ENCODE measurements at places on chromosomes 1 and 21.

GRCh38 chr1:153639280-153639679 lies 5.4 kb downstream of the CHTOP start:
- no peak for DNase-seq

- no peak for DNase-seq
Observed at GRCh38 chr1:239815074-239815473, 276.6 kb upstream of the FMN2 start.

DNA sequence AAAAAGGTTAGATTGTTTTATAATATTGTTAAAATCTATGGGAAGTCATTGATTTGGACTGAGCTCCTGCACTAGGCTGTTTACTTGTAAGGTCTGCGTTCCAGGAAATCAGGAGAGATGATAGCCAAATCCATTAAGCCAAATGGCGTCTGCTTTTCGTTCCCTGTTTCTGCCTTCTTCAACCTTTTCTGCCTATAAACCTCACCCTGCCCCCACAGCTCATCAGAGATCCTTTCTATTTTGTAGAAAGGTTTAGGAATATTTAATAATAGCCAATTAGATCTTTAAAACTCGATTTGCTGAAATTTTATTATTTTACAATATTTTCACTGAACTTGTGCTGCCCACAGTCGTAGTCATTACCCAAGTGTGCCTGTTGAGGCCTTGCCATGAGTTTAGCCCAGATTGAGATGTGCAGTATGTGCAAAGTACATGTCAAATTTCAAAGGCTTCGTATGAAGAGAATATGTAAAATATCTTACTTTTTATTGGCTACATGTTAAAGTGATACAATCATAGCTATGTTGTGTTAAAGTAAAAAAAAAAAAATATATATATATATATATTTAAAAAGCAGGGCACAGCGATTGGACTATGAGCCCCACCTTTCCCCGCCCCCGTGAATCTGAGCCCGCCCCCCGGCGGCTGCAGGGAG lies 444 bp upstream of the IARS2 start:
- DNase-seq = no peak

DNA sequence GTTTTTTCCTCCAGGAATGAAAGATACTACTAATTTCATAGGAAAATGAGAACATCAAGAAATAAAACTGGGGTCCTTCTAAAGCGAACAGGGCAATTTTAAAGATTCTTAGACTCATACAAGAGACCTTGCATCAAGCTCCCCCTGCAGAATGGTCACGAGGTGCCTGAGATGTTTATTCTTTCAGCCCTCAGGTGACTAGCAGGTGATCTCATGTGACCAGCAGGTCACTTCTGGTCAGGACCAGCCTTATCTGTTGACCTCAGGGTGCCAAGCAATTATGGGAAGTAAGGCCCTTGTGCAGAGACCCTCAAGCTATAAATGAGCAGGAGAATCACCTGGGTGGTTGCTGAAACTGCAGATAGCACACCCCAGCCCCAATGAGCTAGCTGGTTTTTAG lies 20.6 kb upstream of the TMEM51 start:
- DNase-seq = no peak

- no peak for DNase-seq
Observed at GRCh38 chr1:192927496-192927895, 118.7 kb downstream of the RGS2 start.

GRCh38 chr1:119542492-119542946 lies 35.5 kb downstream of the HSD3B1 start:
- peak; percentile 11 for DNase-seq

DNA sequence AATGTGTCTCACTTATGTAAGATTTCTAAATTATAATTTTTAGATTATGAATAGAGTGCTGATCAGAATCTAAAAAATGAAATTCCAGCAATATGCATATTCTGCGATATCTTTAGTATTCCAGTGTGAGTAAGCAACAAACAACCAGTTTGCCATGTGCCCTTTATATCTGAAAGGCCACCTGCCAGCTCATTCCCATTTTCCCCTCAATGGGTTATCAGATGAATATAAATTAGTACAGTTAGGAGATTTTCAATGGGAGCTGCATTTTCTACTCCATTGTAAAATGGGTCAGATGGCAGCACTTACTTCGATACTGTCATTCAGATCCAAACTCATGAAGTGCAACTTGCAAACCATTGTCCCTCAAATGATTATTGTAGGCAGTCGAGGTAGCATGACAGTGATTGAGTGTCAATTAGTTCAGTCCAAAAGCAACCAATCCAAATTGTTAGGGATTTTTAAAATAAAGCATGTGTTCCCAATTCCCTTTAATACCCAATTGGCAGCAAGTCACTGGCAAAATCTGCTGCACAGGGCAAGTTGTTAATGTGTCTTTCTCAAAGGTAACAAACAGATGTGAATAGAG lies 680.3 kb downstream of the LRRIQ3 start:
- DNase-seq = no peak

GRCh38 chr1:186076006-186076405 lies 299.0 kb downstream of the TPR start:
- no peak for DNase-seq

- DNase-seq = no peak
Observed at GRCh38 chr1:203596673-203597210, 29.9 kb upstream of the ATP2B4 start.

DNA sequence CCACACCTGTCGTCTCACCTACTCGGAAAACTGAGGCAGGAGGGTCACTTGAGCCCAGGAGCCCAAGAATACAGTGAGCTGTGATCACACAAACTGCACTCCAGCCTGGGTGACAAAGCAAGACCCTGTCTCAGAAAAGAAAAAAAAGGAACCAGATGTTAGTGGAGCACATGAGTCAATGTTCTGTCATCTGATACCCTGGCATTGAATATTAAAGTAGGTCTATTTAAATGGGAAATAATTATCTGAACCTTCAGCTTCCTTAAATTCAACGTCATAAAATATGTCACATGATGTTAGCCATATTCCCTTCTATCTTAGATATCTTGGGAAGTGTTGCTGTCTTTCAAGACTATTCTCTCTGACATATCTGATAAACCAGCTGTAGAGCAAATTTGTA lies 47.3 kb downstream of the NCAM2 start:
- DNase-seq = peak; percentile 4

DNA sequence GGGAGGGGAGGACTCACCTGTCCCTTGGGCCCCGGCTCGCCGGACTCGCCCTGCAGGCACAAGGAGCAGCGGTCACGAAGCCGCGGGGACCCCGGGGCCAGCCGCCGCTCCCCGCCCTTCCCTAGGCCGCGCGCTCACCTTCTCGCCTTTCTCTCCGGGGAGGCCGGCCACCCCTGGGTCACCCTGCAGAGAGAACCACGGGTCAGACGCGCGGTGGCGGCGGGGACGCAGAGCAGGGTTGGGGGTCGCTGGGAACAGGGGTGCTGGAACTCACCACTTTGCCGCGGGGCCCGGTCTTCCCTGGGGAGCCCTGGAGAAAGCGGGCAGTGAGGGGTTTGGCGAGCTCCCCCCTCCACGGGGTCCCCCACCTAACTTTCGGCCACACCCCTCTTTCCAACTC lies 13.3 kb downstream of the COL9A2 start:
- DNase-seq = no peak

- no peak for DNase-seq
Observed at GRCh38 chr21:46127239-46128105, 27.9 kb downstream of the FTCD start.

GRCh38 chr1:204731509-204731908 lies 46.0 kb upstream of the LRRN2 start:
- no peak for DNase-seq

DNA sequence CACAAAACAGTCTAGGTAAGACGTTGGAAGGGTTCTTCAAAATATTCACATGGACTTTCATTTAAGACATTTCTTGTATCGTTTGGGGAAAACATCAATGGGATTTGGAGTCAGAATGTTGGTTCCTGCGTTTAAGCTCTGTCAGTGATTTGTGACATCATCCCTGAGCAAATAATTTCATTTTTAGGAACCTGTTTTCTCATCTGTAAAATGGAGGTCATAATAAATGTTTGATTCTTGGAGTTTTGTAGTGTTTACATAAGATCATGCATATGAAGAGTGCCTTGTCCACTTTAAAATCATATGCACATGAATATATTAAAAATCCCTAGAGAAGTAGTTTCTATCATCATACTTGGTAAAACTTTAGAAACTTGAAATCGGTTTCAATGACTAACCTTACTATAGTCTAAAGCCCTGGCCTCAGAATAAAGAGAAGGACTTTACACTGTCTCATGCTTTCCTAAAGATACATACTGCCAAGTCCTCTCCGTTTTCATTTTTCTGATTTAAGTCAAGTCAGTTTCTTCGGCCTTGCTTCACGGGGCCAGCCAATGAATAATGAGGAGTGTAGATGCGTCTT lies 178.4 kb downstream of the ADSS2 start:
- no peak for DNase-seq
